BE2C (cell line): ENCODE measurements at places on chromosomes 4 and X.

DNA sequence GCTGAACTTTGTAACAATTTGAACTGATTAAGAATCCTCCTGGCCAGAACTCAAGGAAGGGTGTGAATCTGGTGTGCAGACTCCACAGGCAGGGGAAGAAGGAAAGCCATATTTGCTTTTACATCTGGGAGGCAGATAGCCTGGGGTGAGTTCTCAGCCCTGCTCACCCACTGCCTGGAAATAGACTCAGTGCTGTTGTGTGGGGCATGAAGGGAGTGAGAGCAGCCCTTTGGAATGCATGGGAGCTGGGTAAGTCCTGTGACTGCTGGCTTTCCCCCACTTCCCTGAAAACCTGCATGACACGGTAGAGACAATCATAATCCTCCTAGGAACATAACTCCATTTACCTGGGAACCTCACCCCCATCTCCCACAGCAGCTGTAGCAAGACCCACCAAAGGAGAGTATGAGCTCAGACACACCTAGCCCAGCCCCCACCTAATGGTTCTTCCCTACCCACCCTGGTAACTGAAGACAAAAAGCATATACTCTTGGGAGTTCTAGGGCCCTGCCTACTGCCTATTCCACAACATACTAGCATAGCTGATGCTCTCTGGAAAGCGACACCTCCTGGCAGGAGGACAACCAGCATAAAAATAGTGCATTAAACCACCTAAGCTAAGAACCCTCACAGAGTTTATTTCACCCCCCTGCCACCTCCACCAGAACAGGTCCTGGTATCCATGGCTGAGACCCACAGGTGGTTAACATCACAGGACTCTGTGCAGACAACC, 59.3 kb upstream of the UBQLN2 start:
- no peak for DNase-seq

DNA sequence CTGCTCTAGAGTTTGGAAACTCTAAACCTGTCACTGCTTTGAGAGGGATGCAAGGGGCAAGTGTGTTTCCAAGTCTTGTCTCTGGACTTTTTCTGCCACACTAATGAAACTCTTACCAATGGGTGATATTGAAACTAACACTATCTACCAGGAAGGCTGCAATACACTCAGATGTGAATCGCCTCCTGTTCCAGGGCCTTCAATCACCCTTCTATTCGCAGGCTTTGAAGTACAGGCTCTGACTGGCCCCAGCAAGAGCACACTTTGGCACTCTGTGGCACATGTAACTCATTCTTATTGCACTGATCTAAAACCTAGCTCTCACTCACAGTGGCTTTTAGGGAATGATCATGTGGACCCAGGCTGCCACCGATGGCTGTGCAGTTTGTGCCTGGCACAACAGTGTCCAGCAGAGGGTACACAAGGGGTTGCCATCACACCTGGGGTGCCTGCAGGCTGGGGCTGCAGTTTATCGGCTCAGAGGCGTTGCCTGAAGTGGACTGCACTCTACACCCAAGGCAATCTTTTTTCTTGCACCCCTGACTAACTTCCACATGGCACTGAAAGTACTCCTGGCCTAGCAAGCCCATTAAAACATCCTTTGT, 210.8 kb downstream of the MGST2 start:
- no peak for DNase-seq

GRCh38 chr4:173045571-173045970, 123.0 kb upstream of the GALNT7 start:
- no peak for DNase-seq

DNA sequence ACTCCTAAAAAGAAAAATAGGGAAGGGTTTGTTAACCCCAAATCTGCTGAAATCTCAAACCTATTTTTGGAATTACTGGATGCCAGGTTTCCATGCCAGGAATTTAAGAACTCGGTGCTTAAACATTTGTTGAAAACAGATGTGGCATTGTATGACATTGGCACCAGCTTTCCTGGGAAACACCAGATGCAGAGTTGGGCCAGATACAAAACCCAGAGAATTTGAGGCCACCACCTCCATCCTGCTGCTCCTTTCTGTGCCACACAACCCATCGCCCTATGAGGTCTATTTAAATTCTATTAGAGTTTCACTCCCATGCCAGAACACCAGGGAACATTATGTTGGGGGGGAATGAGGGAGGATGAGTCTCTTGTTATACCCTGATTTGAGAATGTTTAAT, 71.7 kb downstream of the ARAP2 start:
- no peak for DNase-seq

DNA sequence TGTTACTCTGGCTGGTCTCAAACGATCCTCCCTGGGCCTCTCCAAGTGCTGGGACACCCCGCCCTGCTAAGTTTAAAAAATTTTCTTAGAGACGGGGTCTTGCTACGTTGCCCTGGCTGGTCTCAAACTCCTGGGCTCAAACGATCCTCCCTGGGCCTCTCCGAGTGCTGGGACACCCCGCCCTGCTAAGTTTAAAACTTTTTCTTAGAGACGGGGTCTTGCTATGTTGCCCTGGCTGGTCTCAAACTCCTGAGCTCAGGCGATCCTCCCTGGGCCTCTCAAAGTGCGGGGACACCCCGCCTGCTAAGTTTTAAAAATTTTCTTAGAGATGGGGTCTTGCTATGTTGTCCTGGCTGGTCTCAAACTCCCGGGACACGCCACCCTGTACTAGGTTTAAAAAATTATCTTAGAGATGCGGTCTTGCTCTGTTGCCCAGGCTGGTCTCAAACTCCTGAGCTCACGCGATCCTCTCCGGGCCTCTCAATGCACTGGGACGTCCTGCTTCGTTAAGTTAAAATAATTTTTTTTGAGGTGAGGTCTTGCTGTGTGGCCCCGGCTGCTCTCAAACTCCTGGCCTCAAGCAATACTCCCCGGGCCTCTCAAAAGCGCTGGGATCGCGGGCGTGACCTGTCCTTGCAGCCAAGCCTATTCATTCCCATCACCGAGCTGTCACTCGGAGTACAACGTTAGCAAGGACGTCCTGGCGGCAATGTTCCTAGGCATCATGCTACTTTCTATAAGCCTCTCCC, 1.1 kb downstream of the SLC25A6 start:
- no peak for DNase-seq

- no peak for DNase-seq
Measured at GRCh38 chrX:46831765-46832327, 5.0 kb upstream of the RP2 start.

DNA sequence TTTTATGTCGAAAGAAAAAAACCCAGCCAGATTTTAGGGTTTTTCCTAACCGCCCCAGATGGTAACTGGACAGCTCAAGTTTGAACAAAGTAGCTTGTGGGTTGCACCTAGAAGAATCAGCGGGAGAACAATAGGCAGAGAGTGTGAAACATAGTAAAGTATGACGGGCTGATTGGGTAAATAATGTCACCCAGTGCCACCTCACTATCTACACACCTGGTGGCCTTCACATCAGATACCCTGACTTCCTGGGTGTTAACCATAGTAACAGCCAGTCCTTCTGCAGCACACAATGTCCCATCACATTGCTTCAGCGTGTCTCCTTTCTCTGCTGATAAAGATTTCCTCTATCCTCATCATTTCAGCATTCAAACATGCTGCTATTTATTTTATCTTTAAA, 159.1 kb upstream of the HS3ST1 start:
- no peak for DNase-seq

DNA sequence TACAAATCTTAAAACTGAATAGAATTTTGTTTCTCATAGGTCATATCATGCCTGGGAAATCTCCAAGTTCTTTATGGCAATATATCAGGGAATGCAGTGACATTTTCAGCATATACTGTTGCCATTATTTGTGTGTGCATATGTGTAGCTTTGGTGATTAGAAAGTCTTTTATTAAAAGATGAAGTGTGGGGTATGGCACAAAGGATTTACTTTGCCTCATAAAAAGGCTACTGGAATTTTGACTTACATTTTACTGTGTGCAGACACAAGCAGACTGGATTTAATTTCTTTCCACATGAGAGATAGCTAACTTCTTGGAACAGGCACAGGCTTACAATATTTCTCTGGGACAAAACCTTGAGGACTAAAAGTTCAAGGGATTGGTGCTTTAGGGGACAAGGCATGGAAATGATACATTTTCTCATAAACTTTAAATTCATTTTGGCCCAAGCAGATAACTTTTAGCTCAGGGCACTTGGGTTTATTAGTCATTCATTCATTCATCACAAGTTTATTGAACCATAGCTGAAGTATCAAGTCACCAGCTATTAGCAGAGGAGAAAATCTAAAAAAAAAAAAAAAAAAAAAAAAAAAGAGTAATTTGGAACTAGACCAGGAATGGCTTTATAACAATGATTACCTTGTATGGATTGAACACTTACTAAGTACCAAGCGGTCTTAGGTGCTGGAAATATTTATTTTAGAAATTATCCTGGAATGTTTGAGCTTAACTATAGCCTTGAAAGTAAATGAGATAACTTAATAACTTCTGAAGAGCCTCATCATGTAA, 191.5 kb downstream of the SLIT2 start:
- DNase-seq: no peak

DNA sequence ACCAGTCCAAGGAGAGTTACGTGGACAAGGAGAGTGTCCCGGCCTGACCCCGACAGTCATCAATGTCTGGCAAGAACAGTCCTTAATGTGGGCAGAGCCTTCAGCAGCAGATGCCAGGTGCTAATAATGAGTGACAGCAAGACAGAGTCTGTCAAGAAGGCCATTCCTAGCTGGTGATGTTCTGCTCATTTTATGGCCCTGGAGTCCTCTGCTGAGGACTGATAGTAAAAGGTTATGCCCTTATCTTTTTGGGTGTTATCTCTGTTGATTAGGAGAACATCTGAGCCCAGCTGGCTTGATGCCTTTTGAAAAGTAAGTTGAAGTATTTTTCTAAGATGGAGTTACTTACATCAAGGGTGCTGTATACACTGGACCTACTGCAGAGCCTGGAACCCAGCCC, 67.3 kb downstream of the SLC34A2 start:
- DNase-seq: no peak

GRCh38 chrX:138710866-138711341, 613 bp downstream of the FGF13 start:
- DNase-seq: no peak

DNA sequence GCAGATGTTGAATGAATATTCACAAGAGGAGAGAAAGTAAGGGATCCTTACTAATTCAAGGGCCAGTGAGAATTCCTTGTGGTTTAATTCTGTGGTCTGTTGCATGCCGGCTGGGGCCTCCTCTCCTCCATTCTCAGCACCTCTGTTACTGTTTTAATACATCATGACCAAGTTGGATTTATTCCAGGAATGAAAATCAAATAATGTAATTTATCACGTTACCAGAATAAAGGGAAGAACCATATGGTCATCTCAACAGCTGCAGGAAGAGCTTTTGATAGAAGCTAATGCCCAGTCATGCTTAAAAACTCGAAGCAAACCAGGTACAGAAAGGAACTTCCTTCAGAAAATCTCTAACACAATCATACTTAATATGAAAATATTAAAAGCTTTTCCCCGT, 54.1 kb downstream of the GRK4 start:
- no peak for DNase-seq

GRCh38 chrX:139086246-139086645, 374.7 kb upstream of the FGF13 start:
- no peak for DNase-seq

- no peak for DNase-seq
Measured at GRCh38 chrX:134542485-134542884, 82.5 kb downstream of the HPRT1 start.

DNA sequence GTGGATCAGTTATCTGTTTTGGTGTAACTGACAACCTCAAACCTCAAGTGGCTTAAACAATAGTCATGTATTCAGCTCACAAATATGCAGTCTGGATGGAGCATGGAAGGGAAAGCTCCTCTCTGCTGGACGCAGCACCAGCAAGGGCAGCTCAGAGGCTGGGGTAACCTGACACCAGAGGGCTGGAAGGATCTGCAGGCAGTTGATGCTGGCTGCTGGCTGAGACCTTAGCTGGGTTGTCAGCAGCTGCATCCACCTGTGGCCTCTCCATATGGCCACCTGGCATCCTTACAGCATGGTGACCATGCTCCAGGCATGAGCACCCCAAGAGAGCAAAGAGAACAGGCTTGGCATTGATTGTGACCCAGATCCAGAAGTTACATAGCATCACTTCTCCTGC, 46.7 kb downstream of the ENPP6 start:
- DNase-seq: no peak

- DNase-seq: no peak
Measured at GRCh38 chr4:156662921-156663320, 308.7 kb downstream of the PDGFC start.

- DNase-seq: no peak
Measured at GRCh38 chrX:13085526-13085925, 41.1 kb upstream of the FAM9C start.

GRCh38 chr4:123579961-123580360, 183.4 kb downstream of the SPRY1 start:
- DNase-seq: no peak

- no peak for DNase-seq
Measured at GRCh38 chrX:26871967-26872366, 591.2 kb downstream of the PPP4R3C start.
